Esophagus mucosa (tissue), 1 donor: ENCODE measurements at places on chromosomes 5 and 9. TPM values are rescaled to one million over a fixed set of nuclear protein-coding genes. Genes with fewer than 3 reads are reported as not detected.

GRCh38 chr5:139746691-139747582, 48.7 kb upstream of the PSD2 start:
- peak; percentile 21 for ATAC-seq

DNA sequence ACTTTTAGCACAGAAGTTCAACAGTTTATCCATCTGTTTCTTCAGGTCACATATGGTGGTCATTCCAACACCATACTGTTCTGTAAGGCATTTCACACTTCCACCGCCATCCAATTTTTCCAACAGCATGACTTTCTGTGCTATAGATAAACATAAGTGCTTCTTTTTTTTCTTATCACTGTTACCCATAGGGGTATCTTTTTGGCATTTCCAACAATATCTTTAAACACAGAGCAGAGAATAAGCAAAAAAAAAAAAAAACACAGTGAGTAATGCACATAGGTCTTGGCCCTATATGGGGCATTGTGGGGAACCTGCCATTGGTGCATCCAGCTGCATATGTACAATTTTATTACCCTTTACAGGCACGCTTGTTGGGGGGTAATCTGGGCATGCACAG, 12.2 kb upstream of the ZNF367 start:
- no peak for ATAC-seq

DNA sequence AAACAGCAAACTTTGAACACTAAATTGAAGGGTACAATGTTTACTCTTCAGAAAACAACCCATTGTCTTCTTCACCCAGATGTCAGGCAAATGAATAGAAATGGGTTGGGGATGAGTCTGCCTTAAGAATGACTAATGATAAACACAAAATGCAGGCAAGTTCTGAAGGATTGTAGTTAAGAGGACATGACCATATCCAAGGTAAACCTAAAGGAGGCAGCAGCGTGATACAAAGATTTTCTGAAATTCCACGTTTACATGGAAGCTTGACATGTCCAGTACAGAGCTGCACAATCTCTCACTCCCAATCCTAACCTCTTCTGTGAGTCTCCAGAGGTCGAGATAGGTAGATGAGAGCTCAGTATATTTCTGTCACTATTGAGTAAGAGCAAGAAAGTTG, 1263.2 kb upstream of the CDH6 start:
- ATAC-seq, result no peak

DNA sequence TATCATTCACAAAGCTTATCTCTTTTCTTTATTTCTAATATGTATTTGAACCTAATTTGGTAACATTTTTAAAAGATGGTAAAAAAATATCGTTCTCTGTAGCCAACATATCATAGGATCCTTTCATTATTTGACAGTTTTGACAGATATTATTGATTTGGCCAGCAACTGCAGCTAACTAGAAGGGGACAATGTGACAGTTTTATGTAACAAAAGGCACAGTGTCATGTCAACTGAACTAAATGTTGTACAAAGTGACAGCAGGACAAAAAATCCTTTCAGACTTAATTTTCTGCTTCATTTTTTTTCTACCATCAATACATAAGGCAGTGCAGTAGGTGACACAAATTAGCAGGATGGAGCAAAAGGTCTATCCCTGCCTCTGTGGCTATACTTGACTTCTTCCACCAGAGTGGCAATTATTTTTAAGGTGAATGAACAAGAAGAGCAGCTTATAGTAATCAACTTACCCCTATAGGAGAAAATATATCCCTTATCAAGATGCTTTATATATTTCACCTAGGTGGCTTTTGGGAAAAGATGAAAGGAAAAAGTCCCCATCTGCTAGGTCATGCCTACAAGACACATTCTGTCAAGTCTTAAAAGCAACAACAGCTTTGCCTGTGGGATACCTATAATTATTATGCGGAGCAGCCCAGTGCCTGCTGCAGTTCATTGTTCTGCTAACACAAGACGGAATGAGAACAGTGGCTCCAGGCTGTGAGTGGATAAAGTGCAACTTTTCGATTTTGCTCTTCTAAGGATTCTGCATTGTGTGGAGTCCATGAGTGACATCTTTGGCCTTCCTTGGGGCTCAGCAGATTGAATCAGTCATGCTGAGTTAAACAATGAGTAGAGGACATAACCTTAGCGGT, 694.9 kb downstream of the ISL1 start:
- no peak for ATAC-seq

WDR38 gene
- not detected for total RNA-seq

TMEM174 gene
- total RNA-seq, result not detected

GRCh38 chr5:158801893-158802292, 297.8 kb downstream of the EBF1 start:
- no peak for ATAC-seq

TIMD4 gene
- total RNA-seq, result 0.20 TPM
